ENCODE measurements at places on chromosomes 5 and 9. TPM values are rescaled to one million over a fixed set of nuclear protein-coding genes. Genes with fewer than 3 reads are reported as not detected.

- DNase-seq, result no peak
Measured at GRCh38 chr9:133370685-133371084, 5.2 kb downstream of the SURF4 start.

DNA sequence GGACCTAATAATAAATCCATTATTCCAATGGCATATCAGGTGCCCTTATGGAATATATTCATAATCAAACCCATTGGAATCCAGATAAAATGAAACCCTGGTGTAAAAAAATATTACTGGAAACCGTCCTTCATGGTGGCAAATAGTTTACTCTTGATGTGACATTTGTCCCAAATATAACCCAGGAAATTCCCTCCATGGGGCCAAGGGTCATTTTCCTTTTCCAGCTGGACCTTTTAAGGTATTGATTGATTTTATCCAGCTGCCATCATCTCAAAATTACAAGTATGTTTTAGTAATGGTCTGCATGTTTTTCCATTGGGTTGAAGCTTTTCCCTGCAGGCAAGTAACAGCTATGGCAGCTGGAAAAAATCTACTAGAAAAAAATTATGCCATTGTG, 8.4 kb upstream of the UGT3A1 start:
- no peak for DNase-seq

PHF24 gene
- total RNA-seq, result 0.66 TPM

DNA sequence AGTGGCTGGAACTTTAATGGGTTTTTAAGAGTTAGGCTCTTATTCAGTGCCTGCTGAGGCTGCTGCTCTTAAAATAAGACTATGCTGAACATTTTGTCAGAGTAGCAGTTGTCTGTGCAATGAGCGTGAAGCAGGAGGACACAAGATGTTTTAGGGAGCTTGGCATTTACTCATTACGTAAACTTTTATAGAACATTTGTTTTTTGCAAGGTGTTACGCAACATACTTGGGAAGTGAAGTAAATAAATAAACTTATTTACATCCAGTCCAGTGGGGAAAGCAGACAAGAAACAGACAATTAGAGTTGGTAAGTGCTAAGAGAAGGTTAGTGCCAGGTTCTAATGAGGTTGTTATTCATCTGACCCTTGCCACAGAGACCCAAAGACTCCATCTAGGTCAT, 226.0 kb downstream of the HINT1 start:
- DNase-seq, result no peak

- DNase-seq, result no peak
Measured at GRCh38 chr9:84478996-84479395, 138.4 kb upstream of the SLC28A3 start.

GRCh38 chr5:124021776-124022175, 509.8 kb downstream of the CSNK1G3 start:
- no peak for DNase-seq

PCDHAC1 gene
- 2.8 TPM for total RNA-seq

- DNase-seq, result no peak
Measured at GRCh38 chr5:130216286-130216685, 312.0 kb downstream of the CHSY3 start.

IFNA2 gene
- not detected for total RNA-seq

DNA sequence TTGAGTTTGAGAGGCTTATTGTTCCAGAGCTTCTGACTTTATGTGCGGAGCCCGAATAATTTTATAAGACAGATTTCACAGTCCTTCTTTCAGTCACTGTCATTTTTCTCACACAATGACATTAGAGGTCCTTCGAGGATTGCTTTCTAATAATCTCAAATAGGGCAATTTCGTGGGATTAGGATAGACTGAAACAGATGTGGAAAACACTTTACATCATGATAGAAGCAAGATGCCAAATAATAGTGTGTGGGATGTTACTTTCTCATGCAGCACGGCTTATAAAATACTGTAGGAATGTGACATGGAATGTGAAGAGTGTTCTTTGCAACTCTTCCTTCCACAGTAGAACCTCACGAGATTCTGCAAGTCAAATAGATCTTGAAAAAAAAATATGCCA, 451.3 kb downstream of the SEMA5A start:
- no peak for DNase-seq

DNA sequence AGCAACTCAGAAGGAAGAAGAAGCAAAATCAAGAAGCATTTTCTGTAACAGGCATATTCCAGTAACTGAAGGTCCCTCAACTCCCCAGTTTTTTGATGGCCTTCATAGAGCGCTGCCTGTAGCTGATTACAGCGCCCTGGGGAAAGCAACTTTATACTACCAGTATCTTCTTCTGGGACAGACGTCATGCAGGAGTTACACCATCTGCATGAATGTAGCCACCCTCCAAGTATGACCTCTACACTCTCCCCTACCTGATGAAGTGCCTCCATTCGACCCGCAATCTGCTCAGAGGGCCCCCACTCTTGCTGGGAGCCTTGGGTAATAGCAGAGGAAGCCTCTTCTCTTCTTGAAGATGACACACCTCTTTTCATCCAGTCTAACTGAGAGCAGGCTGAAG, 21.0 kb upstream of the SH3TC2 start:
- no peak for DNase-seq

DNA sequence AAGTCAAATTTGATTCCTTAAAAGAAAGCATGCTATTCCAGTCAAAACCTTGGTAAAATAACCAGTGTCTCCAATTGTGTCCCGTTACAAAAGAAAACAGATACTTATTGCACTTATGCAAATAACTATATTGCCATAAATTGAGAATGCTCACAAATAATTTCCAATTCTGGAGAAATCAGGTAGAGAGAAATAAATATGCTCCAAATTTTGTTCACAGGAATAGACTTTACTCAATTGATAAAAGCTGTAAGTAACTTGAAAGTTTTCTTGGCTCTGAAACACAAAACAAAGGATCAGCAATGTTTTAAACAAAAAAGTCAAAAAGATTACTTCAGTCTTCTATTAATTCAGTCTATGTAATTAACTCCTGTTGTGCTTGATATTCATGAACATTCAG, 7.8 kb upstream of the DTWD2 start:
- DNase-seq, result no peak
